ENCODE measurements at places on chromosomes 16 and 17.

DNA sequence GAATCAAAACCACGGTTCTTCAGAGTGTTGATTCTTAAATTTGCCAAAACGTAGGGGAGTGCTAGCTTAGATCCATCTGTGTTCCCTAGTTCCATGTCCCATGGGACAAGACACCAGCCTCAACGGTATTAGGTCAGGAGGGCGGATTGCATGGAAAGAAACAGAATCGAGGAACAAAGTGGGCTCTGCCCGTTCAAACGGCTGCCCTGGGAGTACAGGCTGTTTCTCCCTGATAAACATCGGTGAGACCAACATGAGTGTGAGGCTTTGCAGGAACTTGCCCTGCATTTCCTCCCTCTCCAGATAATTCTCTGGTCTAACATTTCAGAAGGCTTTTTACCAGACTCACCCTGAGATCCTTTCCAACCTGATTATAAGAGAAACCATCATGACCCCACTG lies 82.2 kb downstream of the MRM3 start:
- no peak for DNase-seq

DNA sequence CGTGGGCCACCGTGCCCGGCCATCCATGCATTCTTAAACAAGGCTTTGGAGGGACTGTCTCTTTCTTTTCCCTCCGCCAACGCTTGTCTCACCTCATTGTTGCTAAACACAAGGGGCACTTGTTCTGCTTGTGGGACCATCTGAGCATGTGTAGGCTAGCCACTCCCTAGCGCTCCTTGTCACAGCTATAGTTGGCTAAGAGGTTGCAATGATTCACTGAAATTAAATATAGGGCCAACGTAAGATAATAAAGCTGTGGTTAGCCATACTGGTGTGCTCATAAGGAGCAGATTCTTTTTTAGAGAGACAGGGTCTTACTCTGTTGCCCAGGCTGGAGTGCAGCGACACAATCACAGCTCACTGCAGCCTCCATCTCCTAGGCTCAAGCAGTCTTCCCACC lies 41.2 kb downstream of the KIAA0513 start:
- DNase-seq = no peak

GRCh38 chr16:57999366-57999970 lies 1.0 kb downstream of the ZNF319 start:
- no peak for DNase-seq

GRCh38 chr16:57822856-57823255 lies 20.6 kb upstream of the KIFC3 start:
- DNase-seq = no peak

DNA sequence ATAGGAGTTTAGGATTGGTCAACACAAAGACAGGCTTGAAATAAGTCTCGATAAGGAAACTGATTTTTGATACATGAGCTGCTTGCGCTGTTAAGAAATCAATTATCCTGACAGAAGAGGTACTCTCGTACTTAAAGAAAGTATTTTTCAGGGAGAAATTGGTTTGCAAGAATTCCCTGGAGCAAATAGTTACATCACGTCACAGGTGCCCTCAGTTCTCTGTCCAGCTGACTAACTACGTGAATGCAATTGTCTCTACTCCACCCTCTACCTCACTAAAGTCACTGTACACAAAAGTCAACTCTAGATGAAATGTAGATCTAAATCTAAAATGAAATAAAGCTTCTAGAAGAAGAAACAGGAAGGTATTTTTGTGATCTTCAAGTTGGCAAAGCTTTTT lies 130.6 kb upstream of the KCNJ16 start:
- no peak for DNase-seq

DNA sequence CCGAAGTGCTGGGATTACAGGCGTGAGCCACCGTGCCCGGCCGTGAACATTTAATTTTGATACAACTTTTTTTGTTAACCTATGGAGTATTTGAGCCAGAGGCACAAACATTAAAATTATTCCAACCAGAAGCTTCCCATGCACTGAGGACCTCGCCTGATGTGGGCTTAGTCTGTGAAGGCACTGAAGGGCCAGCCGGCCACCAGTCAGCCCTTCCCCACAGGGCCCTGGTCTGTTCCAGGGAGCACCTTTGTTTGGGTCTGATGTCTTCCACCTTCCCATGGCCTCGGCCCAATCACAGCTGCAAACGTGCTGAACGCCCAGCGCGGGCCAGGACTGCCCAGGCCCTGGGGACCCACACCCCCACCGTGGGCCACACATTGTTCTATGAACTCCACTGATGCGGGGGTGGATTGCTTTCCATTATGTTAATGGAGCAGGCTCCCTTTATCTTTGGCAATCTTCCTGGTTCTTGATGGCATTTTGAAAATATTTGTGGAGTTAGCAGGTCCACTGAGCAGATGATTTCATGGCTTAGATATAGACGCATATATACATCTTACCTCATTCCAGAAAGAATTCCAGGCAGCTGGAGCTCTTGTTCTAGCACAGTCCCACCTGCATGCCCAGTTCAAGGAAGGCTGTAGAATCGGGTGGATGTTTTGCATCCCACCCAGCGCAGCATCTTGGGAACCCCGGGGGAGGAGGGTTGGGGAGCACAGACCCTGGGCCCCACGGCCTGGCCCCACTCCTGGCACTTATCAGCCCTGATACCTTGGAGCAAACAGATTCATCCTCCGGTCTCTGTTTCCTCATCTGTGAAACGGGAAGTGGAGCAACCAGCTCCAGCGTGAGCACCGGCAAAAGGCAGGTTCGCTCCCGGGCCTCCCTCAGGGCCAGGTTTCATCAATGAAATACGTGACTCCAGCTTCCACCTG lies 14.5 kb downstream of the SPIRE2 start:
- DNase-seq = no peak

GRCh38 chr17:7095625-7096024 lies 15.6 kb upstream of the CLEC10A start:
- DNase-seq = no peak

DNA sequence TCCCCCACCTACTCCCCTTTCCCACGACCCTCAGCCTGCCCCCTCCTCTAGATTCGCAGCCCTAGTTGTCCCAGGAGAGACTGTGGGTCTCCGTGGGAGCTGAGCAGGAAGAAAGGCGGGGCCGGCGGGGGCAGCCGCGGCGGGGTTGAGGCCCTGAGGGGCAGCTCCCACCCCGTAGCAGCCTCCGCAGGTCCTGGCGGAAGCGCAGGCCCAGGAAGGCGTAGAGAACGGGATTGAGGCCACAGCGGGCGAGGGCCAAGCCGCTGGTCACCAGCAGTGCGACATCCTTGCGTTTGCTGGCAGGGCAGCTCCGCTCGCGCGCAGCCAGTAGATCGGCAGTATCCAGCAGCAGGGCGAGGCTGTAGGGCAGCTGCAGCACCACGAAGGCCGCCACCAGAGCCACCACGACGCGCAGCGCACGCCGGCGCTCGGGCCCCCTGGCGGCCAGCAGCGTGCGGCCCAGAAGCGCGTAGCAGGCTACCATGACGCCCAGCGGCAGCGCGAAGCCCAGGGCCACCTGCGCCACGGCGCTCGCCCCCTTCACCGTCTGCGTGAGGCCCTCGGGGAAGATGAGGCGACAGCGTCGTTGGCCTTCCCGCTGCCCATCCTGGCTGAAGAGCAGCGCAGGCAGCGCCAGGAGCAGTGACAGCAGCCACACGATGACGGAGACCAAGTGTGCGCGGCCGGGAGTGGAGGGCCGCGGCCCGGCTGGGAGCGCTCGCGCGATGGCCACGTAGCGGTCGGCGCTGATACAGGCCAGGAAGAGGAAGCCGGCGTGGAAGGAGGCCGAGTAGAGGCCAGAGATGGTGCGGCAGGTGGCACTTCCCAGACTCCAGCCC lies 1.9 kb downstream of the CCR10 start:
- DNase-seq = no peak

- no peak for DNase-seq
These were observed 45.8 kb upstream of the SLC38A10 start for GRCh38 chr17:81340607-81341515.

DNA sequence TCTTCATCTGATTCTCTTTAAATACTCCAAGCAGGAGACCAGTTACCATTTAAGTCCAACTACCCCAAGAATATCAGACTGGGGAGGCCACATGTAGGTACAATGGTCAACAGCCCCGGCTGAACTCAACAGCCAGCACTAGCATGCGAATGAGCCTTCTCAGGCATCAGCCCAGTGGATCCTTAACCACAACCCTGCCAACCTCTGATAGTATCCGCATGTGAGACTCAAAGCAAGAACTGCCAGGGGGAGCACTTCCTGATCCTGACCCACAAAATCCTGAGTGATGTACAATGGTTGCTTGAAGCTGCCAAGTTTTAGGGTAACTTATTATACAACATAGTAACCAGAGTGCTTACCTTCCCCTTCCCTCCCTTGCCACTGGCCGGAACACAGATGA lies 4.0 kb downstream of the PYY start:
- no peak for DNase-seq

DNA sequence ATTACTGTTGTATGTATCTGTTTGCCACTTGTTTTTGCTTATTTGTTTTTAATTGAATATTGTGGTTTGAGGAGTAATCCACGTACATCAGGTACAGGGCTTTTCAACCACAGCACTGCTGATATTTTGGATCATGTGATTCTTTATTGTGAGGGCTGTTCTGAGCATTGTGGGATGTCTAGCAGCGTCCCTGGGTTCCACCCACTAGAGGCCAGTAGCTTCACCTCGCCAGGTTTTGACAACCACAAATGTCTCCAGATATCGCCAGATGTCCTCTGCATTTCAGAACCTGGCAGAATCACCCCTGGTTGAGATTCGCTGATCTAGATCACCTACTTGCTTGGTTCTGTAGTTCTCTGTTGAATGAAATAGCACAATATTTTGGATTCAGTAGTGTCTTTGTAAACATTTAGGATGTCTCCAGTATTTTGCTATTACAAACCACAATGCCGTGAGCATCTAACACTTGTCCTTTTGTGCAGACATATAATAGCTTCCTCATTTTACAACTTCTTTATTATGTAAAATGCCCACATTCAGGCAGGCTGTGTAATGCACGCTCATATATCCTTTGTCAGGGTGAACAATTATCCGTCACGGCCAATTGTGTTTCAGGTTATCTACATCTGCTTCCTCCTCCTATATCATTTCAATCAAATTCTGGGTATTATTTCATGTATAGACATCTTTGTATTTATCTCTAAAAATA lies 380.3 kb downstream of the SNX29 start:
- no peak for DNase-seq
